ENCODE measurements at places on chromosomes 11 and 22.

DNA sequence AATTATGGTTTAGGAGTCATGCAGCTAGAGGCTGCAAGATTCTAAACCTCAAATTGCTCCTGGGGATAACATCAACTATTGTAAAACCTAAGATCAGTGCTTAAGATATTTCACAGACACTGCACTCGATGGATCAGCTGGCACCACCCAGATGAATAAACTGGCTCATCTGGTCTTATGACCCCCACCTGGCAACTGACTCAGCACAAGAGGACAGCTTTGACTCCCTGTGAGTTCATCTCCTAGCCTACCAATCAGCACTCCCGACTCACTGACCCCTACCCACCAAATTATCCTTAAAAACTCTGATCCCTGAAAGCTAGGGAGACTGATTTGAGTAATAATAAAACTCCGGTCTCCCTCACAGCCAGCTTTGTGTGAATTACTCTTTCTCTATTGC is 782 bp upstream of the TTC12 start:
- no peak for DNase-seq

DNA sequence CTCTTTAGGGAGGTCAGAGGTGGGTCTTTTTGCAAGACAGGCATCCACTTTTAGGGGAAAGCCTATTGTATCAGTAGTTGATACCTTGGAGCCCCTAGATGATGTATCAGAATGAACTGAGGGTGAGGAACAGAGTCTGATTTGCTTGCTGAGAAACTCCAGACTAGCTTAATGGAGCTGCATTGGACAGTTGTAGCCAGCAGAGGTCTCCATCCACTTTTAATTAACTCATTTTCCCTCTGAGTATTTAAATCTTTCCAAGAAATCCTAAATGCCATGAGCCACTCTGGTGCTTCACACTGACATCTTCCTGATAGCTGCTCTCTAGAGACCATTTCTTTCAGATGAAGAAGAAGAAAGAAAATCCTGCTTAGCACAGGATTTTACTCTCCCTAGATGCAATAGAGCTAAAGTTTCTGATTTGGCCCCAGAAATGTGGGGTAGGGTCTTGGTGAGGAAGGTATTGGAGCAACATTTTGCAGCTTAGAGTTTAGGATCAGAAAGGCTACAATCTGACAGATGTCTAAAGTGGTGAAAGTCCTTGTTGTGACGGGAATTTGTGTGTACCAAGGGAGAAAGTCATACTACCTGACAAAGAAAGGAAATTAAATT is 38.0 kb downstream of the EXT2 start:
- DNase-seq = no peak

DNA sequence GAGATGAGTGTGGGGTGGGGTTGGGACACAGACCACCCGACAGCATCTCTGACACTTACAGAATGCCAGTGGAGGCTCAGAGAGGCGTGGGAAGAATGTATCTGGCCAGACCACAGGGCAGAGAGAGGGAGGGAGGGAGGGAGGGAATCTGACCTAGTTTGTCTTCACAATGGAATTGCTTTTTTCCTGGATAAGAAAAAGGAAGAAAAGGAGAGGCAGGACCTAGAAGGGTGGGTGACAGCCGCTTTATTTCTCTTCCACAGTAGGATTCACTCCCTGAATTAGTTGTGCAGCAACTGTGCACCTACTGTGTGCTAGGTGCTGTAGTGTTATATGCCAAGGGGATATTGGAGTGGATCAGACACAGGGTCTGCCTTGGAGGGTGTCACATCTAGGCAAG is 3.7 kb downstream of the KCNK4 start:
- no peak for DNase-seq

- DNase-seq = no peak
Measured at GRCh38 chr11:17314904-17315426, 36.6 kb upstream of the NCR3LG1 start.

- DNase-seq = peak; percentile 33
Measured at GRCh38 chr11:12377106-12377823, at the start of gene PARVA. Gene PARVA (plus strand): TSS chr11:12377571. CDS start chr11:12377648, 77 bp downstream.

DNA sequence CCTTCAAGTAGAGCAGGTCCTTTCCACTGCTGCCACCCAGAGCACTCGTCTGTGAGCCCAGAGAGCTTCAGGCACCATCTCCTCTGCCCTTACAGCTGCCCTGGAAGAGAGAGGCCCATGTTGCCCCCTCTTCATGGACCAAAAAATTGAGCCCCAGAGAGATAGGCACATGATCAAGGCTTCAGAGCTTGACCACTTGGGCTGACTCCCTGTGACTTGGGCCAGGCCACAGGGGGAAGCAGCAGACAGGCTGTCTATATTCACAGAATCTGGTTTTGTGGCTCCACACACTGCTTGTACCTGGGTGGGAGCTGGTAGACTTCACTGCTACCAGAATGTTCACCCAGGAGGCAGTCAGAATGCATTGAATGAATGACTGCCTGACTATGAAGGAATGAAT is 58.2 kb downstream of the SMIM38 start:
- no peak for DNase-seq

DNA sequence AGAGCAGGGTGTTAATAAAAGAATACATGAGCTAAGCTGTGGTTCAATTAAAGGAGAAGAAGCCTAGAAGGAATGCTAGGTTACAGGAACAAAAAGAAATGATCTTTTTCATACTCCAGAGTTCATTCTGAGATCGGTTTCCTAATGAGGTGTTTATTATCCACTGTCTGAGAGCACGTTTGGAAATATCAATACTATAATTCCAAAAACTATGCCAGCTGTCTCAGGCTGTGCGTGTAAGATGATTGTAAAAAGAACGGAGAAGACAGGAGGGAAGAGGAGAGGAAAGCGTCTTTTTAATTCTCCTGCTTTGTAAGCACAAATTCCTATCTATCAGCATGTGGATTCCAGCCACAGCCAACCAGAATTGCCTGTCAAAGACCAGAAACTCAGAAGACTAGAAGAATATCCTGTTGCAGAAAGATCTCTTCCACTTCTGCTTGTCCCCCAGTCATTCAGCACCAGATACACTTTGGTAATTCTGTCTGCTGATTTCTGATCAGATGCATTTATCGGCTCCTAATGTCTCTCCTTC is 25.7 kb downstream of the APOL5 start:
- DNase-seq = no peak

DNA sequence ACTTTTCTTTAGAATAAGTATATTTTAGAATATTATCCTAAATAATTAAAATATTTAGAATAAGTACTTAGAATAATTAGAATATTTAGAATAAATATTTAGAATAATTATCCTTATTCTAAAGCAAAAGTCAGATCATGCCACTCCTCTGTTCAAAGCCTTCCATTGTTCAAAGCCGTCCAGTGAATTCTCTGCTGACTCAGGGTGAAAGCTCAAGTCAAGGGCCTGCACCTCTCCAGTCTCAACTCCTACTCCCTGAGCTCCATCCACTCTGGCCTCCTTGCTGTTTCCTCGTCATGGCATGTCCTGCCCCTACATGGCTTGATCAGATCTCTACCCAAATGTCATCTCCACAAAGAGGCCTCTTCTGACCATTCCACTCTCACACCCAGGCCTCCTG is 30.0 kb downstream of the PLEKHA7 start:
- DNase-seq = no peak

- no peak for DNase-seq
Measured at GRCh38 chr11:17161515-17161914, 46.3 kb downstream of the PIK3C2A start.

GRCh38 chr11:31355131-31355530 is 14.4 kb downstream of the DCDC1 start:
- DNase-seq = no peak

- DNase-seq = no peak
Measured at GRCh38 chr11:121692236-121692635, 239.5 kb upstream of the SORL1-AS1 start.

DNA sequence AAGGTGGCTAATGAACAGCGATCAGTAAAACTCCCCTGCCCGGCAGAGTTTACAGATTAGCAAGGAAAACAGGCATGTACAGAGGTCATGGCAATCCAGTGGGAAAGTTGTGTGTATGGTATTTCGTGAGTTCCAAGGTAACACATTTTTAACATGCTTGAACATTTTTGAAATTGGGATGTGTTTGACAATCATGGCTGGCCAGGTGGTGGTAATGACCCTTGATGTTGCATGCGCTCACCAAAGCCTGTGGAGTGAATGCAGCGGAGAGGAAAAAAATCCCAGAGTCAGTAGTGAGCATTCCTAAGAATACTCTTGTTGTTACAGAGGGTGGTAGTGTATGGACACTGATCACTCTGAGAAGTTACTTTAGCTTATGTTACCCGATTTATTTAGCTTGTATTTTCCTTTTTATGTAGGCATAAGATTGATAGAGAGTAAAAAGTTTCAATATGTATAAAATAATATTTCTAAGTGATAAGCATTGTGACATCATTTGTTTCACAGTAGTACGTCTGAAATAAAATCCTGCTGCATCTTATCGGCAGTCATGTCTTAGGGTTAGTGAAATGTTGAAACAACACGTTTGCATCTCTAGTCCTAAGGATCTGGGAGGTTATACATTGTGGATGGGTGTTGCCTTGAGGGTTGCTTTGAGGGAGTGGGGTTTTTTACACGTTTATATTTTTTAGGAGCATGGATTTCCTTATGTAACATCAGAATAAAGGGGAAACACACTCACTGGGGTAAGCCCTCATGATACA is 8.7 kb downstream of the TEAD1 start:
- DNase-seq = no peak

DNA sequence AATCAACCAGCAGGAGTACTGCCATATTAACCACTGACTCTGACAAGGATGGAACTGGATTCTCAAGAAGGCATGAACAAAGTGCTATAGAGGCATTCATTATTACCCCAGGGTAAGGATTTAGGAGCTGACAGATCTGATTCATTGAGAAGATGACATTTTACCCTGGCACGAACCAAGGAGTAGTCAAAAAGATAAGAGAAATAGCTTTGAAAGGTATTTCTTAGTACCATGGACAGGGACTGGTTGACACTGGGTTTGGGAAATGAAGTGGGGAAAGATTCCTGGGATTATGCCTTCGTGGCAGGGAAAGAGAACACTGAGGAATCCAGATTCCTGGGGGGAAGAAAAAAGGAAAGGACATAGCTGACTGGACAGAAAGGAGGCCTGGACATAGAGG is 5.1 kb upstream of the SAAL1 start:
- DNase-seq = no peak

DNA sequence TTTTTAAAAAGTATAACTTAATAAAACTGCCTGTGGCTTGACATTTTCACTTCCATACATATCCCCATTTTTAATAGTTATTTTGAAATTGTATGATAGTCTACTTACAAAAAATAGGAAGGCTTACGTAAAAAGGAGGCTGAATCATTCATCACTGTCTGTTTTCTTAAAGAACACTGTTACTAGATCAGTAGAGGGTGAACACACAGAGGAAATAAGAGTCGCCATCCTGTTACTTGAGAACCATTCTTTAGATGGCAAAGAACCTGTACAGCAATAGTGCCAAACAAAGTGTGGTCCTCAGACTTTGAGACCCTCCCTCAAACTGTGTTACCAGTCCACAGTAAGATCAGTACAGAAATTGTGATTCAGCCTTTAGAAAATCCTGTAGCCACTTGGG is 180.7 kb downstream of the PGR start:
- no peak for DNase-seq

DNA sequence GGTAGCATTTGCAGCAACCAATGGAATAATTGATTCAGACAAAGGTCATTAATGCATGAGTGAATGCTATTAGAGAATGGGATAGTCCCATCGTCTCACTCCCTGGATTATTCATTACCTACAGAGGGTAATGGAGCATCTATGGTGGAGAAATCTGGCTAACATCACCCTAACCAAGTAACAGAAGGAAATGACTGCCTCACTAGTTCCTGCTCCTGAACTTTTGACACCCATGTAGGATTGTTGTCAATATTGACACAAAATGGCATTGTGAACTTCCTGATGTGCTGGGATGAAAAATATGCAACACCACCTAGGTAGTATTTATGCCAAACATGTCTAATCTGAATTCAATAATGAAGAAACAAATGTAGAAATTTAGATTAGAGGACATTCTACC is 44.0 kb upstream of the KIRREL3 start:
- no peak for DNase-seq

- no peak for DNase-seq
Measured at GRCh38 chr11:45056529-45056928, 89.9 kb upstream of the PRDM11 start.

GRCh38 chr11:121610706-121611105 is 157.9 kb upstream of the SORL1-AS1 start:
- DNase-seq = no peak

DNA sequence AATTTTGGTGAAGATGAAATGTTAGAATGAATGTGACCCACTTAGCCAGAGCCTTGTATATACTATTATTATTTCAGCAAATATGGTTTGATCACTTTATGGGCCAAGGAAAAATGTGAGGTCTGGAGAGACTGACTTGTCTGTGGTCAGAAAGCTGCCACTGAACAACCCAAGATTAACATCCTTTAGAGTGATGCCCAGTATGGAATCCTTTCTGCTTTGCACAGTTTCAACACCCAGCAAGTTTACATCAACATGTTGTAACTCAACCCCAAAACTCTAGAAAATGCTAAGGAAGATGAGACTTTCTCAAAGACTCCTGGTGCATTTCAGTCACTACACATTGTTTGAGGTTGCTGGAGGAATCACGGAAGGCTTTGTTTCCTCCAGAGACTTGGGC is 107.7 kb downstream of the SNX19 start:
- DNase-seq = no peak

- DNase-seq = no peak
Measured at GRCh38 chr11:68004551-68005335, 846 bp upstream of the UNC93B1 start.

- no peak for DNase-seq
Measured at GRCh38 chr11:23974051-23974450, 522.8 kb upstream of the LUZP2 start.

GRCh38 chr11:65320386-65321075 is 5.9 kb downstream of the CDC42EP2 start:
- no peak for DNase-seq

DNA sequence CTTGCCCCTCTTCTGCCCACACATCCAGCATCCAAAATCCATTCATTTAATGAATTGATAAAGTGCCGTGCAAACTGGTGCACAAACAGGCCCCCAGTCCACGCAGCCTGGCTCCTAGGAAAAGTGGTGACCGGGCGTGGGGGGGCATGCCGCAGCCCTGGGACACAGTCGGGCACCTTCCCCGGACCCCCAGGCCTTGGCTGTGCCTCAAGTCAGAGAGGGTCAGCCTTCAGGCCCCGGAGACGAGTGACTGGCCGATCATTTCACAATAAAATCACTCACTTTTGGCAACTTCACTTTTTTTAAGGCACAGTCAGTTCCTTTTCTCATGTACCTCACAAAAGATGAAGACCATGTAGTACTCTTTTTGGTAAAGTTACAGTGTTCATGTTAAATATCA is 8.0 kb downstream of the CDPF1 start:
- no peak for DNase-seq

DNA sequence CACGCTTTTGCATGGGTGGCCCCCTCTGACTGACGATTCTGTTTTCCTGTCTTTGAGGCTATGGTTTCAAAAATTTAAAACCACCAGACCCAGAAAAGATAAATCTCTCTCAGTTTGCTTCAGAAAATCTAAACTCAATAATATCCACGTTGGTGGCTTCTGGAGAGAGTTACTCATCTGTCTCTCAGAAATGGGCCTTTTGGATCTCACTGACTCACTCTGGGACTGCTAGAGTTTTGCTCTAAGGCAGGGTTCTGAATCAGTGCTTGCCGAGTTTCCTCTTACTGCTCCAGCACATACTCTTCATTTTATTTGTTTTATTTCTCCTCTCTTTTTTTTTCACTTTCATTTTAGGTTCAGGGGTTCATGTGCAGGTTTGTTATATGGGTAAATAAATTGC is 305.7 kb downstream of the BLID start:
- DNase-seq = no peak

GRCh38 chr22:23626286-23626975 is 5.7 kb downstream of the DRICH1 start:
- no peak for DNase-seq

- DNase-seq = no peak
Measured at GRCh38 chr11:28727254-28727653, 619.1 kb downstream of the METTL15 start.

Measured in cortex of kidney (tissue), 1 donor.